ENCODE measurements at places on chromosomes 16 and 17.

DNA sequence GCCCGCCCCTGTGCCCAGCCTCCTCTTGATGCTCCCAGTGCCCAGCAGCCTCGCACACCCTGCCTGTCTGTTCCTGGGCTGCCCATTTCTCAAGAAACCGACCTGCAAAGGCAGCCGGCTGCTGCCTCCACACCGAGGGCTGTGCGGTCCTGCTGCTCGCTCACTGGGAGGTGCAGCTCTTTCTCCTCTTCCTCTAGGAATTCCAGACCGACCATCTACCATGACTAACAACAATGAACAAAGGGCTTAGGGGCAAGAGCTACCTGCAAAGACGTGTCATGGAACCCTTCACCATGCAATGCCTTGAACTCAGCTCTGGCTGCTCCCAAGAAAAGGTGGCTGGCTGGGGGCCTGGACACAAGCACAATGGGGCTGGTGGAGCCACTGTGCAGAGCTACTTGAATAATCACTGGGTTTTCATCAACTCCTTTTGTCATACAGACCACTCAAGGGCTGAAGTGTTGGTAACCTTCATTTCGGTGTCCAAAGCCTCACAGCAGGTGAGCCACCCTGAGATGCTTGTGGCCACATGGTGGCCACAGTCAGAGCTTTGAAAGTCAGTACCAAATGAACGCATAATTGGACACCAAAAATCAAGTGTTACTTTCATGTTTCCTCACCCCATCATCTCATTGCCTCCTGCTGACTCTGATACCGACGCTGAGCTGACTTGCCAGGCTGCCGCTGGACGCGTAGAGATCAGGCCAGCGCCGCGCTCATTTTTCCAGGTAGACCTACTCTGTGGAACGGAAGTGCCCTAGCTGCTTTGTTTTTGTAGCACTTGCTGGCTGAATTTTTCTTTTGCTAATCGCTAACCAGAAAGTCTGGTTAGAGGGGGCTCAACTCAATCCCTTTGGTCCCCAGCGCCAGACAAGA lies 19.8 kb downstream of the CYB561 start:
- H3K27me3 ChIP-seq, result no peaks in the 10 kb centered on the region
- H3K4me1 ChIP-seq, result no peaks in the 10 kb centered on the region
- no peak for DNase-seq
- no peak overlapping the region for H3K27ac ChIP-seq

DNA sequence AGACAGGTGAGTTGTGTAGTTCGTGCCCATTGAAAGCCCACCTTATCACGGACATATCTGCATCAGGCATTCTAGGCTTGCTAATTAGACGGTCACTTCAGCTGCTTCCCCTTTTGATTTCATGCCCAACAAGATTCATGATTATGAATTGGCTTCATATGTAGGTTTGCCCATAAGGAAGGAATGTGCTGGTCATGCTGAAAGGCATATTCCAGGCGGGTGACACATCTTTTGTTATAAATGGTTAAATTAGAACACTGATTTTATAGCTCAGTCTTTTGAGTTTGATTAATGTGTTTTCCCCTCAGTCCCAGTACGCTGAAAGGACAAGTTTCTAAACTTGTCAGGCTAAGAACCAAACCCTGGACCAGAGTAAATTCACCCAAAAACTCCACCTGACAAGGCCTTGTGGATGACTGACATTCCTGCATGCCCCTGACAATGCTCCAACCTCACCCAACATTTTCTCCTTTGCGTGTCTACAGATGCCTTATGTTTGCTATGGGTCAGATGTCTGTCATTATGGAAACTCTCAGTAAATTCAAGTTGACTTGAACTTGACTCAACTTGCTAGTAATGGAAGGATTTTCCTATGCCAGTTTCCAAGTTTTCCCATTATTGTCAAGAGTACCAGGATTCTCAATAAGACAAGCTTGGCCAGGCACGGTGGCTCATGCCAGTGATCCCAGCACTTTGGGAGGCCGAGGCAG lies 421.9 kb downstream of the PMP22 start:
- no peaks in the 10 kb centered on the region for H3K36me3 ChIP-seq
- H3K27me3 ChIP-seq, result no peaks in the 10 kb centered on the region
- no peak for DNase-seq
- H3K27ac ChIP-seq, result no peak overlapping the region
- H3K4me1 ChIP-seq, result no peaks in the 10 kb centered on the region

DNA sequence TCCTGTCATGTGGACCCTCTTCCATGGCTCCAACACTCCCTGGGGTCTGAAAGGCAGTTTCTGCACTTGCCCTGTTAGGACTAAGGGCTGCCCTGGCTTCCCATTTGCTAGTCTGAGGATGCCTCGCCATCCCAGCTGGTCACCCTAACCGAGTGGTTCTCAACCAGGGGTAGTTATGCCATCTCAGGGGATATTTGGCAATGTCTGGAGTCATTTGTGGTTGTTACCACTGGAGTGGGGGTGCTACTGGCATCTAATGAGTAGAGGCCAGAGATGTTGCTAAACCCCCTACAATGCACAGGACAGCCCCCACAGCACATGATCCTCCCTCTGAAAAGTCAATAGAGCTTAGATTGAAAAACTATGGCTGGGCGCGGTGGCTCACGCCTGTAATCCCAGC lies 26.9 kb upstream of the CDH1 start:
- no peaks in the 10 kb centered on the region for H3K27me3 ChIP-seq
- no peak overlapping the region for H3K27ac ChIP-seq
- H3K4me1 ChIP-seq, result no peaks in the 10 kb centered on the region
- DNase-seq, result no peak

DNA sequence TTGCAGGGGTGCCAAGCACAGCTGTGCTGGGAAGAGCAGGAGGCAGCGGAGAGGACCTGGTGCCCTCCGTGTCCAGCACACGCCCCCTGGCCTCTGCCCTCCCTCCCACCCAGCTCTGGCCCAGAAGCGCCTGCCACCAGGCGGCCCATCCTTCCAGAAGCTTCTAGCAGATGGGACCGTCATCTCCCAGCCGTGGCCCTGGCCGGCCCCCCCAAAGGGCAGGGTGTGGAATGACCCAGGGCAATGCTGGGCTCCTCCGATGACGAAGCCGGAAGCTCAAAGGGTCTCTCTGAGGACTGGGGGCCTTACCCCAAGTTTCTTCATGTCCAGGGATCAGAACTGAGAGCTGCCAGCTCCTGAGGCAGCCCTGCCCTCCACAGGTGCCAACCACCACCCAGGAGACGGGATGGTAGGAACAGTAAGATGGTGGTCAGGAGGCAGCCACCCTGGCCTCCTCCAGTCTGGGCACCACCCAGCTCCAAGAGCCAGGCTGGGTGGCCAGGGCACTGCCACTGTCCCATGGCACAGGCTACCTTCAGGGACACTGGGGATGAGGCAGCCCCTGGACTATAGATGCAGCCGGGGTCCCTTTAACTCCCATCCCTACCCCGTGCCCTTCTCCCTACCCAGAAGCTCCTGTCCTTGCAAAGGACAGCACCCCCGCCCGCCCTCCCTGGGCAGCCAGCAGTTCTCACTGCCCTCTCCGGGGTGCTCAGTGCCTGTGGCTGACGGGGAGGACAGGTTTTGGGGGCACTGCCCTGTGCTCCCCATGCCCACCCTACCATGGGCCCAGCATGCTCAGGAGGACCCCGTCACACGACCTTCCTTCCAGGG lies 6.5 kb upstream of the CDH15 start:
- H3K27ac ChIP-seq, result no peak overlapping the region
- no peaks in the 10 kb centered on the region for H3K4me1 ChIP-seq
- no peaks in the 10 kb centered on the region for H3K27me3 ChIP-seq
- DNase-seq, result no peak

GRCh38 chr16:12557786-12558185 lies 245.9 kb downstream of the CPPED1 start:
- H3K27ac ChIP-seq, result no peak overlapping the region
- no peaks in the 10 kb centered on the region for H3K36me3 ChIP-seq
- no peak for DNase-seq
- no peaks in the 10 kb centered on the region for H3K27me3 ChIP-seq
- H3K4me1 ChIP-seq, result no peaks in the 10 kb centered on the region
- H3K4me3 ChIP-seq, result no peak overlapping the region

GRCh38 chr17:47902039-47902744 lies 6.2 kb downstream of the SP2 start:
- H3K4me1 ChIP-seq, result peaks cover 53% of the 10 kb centered on the region
- H3K4me3 ChIP-seq, result no peak overlapping the region
- no peaks in the 10 kb centered on the region for H3K36me3 ChIP-seq
- no peaks in the 10 kb centered on the region for H3K27me3 ChIP-seq

DNA sequence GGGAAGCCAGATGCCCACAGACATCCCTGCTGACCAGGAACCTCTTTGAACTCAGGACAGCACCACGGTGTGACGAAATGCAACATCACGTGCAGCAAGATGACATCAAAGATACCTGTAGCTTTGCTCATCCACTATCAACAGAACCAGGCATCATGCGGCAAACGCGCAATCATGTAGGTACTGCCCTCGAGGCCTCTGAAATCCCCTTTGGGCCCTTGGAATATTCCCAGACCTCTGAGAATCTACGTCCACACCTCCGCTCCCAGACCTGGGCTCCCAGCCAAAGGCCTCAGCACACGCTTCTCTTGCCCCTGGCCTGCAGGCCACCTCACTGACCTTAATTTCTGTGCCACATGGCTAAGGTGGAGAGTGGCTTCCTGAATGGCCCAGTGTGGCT lies 7.3 kb downstream of the CX3CL1 start:
- DNase-seq, result no peak
- peaks cover 90% of the 10 kb centered on the region for H3K4me1 ChIP-seq
- H3K4me3 ChIP-seq, result no peak overlapping the region
- H3K27me3 ChIP-seq, result no peaks in the 10 kb centered on the region

- no peak for DNase-seq
- no peaks in the 10 kb centered on the region for H3K27me3 ChIP-seq
- peaks cover 23% of the 10 kb centered on the region for H3K36me3 ChIP-seq
- no peak overlapping the region for H3K4me3 ChIP-seq
- no peaks in the 10 kb centered on the region for H3K4me1 ChIP-seq
These were observed 38.7 kb upstream of the AQP8 start for GRCh38 chr16:25177831-25178688.

DNA sequence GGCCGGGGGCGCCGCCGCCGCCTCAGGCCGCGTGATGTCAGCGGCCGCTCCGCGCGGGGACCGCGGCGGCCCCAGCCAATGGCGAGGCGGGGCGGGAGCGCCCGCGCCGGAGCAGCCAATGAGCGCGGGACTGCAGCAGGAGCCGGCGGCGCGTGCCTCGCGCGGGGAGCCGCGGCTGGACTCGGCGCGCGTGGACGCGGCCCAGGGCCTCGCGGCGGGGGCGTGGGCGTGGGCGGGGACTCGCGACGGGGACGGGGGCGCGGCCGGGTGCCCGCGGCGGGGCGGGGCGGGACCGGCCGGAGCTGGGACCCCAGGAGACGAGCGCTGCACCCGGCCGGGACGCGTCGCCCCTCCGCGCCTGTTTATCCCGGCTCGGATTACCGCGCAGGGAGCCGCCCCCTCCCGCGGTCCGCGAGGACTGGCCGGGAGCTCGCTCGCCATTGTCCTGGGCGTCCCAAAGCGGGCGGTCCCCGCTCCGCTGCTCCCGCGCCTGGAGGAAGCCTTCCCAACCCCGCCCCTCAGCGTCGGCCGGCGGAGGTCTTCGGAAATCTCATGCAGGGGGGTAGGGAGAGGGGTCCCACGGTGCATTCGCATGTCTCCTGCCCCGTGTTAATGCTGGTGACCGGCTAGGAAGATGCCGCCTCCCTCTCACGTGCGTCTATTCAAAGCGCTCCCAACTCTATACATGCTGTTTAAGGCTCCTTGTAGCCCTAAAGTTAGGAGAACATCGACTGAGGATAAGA lies at the start of gene RNF157:
Gene RNF157 (minus strand): TSS at position 33 of the 743 bp plus-strand sequence. CDS start 253 bp downstream, outside the sequence.
- peaks cover 9% of the 10 kb centered on the region for H3K4me1 ChIP-seq
- H3K36me3 ChIP-seq, result no peaks in the 10 kb centered on the region
- peak within 1 kb of the TSS; percentile 83 for H3K4me3 ChIP-seq
- no peaks in the 10 kb centered on the region for H3K27me3 ChIP-seq
- no peak for DNase-seq

DNA sequence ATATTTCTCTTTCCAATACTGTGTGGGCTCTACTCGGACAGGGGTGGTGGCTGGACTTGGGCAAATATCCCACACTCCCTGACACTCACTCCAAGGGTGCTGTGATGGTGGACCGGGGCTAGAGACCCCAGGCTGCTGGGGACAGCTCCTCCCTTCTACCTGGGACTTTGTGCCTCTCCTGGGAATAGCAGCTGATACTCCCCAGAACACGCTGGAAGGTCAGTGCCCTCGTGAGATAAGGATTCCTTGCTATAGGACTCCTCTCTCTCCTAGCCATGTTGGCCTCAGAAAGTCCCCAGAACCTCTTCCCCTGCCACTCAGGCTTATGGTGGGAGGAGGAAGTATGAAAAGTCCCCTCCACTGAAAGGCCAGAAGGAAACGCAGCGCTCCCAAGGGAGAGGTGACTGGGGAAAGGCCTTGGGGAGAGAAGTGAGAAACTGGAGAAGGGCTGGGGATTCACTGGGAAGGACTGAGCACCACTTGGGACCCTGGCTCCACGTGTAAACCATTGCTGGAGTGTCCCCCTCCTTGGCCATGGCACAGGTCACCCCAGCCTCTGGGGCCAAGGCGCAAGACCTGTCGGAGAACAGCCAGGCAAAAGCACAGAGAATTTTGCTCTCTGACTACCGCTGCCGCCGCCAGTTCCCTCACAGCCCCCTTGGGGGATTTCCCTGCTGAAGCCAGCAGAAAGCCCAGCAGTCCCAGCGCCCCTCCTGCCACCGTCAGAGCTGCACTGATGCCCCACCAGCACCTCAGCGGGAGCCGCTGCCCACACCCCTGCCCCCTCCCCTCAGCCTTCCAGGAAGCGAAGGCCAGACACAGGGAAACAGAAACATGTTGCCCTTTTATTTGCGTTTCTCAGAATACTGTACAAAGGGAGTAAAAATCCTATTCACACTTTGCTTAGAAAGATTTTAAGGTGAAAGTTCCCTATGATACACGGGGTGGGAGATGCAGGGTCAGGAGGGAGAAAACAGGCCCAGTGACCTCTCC lies 2.1 kb upstream of the GSDMB start:
- no peak for DNase-seq
- H3K27ac ChIP-seq, result no peak overlapping the region
- no peaks in the 10 kb centered on the region for H3K27me3 ChIP-seq
- H3K4me3 ChIP-seq, result no peak overlapping the region

DNA sequence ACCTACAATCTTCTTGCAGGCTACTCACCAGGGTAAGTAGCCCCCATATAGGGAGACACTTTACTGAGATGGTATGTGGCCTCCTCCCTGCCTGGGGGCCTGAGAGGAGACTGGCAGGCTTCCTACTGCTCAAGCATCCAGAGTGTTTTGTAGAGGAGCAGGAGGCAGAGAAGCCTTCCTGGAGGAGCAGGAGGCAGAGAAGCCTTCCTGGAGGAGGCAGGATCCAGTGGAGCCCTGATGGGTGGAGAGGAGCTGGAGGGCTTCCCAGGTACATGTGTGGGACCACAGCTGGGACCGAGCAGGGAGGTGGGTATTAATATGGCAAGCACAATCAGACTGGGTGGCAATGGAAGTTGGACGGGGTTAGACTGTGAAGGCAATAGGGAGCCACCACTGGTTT lies 2.1 kb upstream of the ADGRG5 start:
- H3K4me3 ChIP-seq, result no peak overlapping the region
- no peak for DNase-seq
- no peaks in the 10 kb centered on the region for H3K36me3 ChIP-seq
- H3K27ac ChIP-seq, result no peak overlapping the region

Measured in thoracic aorta (tissue), 2 donors.